ENCODE measurements at places on chromosomes 7 and 10. TPM values are rescaled to one million over a fixed set of nuclear protein-coding genes. Genes with fewer than 3 reads are reported as not detected.

UNCX gene
- 6.4 TPM for total RNA-seq

PANK1 gene
- 16.9 TPM for total RNA-seq

TMUB1 gene
- 83.4 TPM for total RNA-seq

TMEM140 gene
- total RNA-seq: not detected

MYO3A gene
- total RNA-seq: 5.9 TPM

H2AZ2 gene
- total RNA-seq: 219 TPM

C10orf95 gene
- total RNA-seq: not detected

Data from cardiac muscle cell (in vitro differentiated cells and primary cell).